ENCODE measurements at places on chromosomes 1 and 21. TPM values are rescaled to one million over a fixed set of nuclear protein-coding genes. Genes with fewer than 3 reads are reported as not detected.

Gene OPRD1
- 0.41 TPM for polyA plus RNA-seq

Gene PROX1
- polyA plus RNA-seq: 10.1 TPM

Gene MROH7
- polyA plus RNA-seq: 4.0 TPM

Gene USH2A
- 0.09 TPM for polyA plus RNA-seq

Gene ADGRL2
- polyA plus RNA-seq: 68.7 TPM

Gene SPRR5
- not detected for polyA plus RNA-seq

Gene RYR2
- polyA plus RNA-seq: 4.1 TPM

Gene NKAIN1
- 1.8 TPM for polyA plus RNA-seq

Gene CACNA1S
- polyA plus RNA-seq: 43.2 TPM

Gene PDE4B
- 20.4 TPM for polyA plus RNA-seq

All from muscle of leg (tissue), 16 donors.